Stimulated activated CD4-positive, alpha-beta T cell treated with anti-CD3 and anti-CD28 coated beads, Interleukin-1b, Interleukin-23, amount 100 ng/mL, for 1 hour (primary cell): ENCODE measurements at places on chromosomes 16 and 17.

GRCh38 chr17:58120195-58120822 is 27.9 kb upstream of the OR4D1 start:
- DNase-seq = no peak

DNA sequence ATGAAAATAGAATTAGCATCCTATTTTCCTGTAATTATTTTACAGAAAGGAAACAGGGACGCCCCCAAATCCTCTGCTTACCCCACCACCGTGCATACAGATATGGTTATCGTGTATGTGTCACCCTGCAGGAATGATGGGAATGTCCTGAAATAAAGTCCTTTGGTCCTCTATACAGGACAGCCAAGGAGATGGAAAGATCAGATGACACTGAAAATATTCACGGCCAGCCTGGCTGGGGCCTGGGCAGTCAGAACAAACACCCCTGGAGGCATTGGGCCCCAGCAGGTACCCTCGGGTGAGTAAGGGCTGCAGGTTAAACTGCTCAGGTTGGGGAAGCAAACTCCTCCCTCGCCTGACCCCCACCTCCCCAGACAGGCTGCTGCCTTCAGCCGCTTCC is 368.0 kb downstream of the FOXL1 start:
- no peak for DNase-seq

GRCh38 chr16:31269541-31269940 is 9.8 kb downstream of the ITGAM start:
- no peak for DNase-seq

DNA sequence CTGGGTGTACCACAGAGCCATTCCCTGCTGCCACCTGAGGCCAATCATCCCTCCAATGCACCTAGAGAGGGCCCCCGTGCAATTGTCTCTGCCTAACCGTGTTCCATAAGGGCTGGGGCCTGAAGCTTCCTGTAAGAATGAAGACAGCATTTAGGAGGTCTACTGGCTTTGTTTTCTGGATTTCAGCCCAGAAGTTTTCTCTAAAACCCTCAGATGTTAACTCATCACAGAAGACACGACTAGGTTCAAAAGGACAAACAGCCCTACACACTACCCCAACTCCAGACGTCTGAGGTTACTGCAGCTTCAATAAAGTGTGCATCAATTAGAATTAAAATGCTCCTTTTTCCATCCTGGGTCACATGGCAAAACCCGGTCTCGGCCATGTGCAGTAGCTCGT is 10.8 kb upstream of the DRG2 start:
- no peak for DNase-seq

DNA sequence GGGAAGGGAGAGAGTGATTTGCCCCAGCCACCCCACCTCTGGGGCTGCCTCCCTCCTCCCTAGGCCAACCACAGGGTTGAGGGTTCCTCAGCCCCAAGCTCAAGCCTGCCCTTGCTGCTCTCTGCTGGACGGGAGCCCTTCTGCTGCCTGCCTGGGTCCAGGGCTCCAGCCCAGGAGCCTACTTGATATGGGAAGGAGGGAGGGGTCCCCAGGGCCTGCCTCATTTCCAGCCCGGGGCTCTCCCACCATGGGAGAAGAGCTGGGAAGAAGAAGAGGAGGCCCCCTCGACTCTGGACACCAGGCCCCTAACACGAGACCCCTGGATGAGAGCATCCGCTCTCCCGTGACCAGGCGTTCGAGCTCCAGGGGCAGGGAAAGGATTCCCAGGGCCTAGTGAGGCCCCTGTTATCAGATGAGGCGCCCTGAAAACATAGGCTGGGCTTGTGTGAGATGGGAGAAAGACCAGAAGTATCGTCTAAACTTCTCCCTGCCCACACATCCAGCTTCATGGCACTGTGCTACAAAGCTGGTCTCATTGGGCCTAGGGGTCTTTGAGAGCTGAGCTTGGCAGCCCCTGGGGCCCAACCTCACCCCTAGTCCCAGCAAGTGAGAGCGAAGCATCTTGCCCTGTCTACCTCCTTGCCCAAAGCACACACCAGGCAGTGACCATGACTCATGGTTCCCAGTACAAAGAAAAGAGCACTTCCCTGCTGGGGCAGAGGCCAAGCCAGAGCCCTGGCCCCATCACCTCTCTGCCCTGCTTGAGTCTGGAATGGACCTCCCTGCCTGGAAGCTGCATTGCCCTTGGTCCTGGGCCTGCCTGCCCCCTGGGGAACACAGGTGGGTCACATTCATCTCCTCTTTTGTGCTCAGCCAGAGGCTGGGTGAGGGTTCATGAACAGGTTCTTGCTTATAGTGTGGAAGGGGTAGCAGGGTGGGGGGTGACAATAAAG is 987 bp downstream of the SLC16A5 start:
- no peak for DNase-seq
